ENCODE measurements at places on chromosomes 1 and 21.

- DNase-seq = no peak
These were observed 14.9 kb upstream of the CD55 start for GRCh38 chr1:207306603-207307002.

DNA sequence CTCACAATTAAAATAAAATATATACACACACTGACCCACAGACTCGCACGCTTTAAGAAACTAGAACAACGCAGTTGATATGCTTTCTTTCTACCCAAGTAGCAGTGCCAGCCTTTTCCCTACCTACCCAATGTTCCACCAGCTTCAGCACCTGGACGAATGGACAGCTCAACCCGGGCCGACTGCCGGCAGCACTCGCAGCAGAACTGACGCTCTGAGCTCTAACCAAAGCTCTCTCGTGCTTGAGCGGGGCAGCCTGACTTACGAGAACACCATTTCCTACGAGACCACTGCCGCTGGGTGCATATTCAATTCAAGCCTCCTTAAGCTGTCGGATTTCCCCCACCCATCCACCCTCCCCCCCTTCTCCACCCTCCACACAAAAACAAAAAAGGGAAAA lies 127.4 kb upstream of the DPYD start:
- DNase-seq = peak; percentile 39

GRCh38 chr1:55262822-55263221 lies 47.7 kb upstream of the USP24 start:
- DNase-seq = no peak

- DNase-seq = no peak
These were observed 121.0 kb upstream of the CXADR start for GRCh38 chr21:17391811-17392340.

DNA sequence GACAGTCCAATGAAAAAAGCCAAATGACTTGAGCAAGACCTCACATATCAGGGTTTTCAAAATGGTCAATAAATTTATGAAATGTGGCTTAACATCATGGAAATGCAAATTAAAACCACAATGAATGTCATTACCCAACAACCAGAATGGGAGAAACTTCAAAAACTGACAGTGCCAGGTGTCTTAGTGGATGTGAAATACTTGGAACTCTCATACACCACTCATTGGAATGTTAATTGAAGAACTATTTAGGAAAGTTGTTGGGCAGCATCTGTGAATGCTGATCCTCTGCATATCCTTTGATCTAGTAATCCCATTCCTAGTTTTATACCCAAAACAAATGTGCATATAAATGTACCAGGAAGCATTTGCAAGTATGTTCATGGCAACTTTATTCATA lies 19.2 kb upstream of the BACH1 start:
- no peak for DNase-seq

DNA sequence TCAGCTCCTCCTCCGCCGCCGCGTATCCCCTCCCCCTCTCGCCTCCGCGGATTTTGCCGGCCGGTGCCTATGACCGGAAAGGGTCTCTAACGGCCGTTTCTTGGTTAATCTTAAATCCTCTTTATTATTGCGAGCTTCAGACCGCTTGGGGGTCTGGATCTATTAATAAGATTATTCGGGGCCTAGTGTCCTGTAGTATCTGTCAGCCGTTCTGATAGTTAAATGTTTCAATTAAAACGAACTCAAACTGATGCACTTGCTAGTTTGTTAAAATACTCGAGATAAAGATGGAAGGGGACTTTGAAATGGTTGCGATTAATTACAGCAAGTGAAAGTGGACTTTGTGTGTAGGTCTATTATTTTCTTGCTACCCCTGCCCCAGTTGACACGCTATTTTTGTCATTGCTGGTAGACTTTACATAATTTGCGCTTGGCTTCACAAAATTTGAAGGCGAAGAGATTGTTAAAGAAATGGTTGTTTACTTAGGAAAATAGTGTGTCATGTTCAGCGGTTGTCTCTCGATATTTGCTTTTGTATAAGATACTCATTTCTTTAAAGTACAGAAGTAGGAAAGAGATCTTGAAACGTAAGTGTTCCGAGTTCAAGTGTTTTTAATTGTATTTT lies 779 bp downstream of the SON start:
- peak; percentile 41 for DNase-seq

DNA sequence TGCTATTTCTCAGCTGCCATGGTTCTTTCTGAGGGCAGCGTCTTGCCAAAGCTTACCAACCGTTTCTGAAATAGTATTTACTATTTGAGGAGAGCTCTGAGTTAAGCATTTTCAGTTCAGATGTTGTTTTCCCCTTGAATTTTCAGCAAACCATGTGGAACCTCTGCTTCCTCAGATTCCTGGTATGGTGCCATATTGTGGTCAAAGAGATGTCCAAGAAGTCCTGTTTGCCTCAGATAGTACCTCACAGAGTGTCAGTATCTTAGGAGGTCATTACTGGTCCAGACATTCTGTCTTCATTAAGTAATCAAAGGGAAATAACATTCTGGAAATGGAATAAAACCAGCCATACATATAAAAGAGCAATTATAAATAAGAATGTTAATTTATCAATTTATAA lies 36.6 kb downstream of the VANGL2 start:
- no peak for DNase-seq

DNA sequence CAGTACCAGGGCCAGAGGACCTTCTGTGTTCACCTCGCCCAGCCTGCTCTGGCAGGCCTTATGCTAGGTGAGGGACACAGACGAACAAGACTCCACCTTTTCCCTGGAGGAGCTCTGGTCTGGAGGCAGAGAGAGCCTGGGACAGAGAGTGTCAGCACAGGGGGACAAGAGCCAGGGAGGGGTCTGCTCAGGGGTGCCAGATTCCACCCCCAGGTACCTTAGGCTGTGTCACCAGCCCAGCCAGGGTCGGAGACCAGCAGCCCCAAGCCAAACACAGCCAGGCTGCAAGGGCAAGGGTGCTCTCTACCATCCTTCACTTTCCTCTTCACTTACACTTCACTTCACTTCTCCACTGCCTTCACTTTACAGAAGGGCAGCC lies 4.3 kb upstream of the LRP8 start:
- DNase-seq = no peak

DNA sequence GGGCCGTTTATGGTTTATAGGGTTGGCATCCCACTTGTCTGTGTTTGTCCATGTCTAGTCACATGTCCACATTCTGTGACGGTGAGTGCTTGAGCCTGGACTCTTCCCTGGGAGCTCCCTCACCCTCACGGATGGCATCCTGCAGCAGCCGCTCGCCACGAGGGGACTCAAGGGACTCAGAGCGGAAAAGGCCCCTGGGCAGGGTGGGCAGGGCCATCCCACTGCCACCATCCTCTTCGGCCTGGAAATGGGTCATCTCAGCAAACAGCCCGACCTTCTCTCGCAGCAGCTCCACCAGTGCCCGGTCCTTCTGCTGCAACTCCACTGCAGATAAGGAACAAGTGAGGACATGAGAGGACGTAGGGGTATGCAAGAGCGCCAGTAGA lies 11.1 kb downstream of the RXFP4 start:
- no peak for DNase-seq

GRCh38 chr1:109671067-109671466 lies 3.2 kb downstream of the GSTM2 start:
- no peak for DNase-seq

DNA sequence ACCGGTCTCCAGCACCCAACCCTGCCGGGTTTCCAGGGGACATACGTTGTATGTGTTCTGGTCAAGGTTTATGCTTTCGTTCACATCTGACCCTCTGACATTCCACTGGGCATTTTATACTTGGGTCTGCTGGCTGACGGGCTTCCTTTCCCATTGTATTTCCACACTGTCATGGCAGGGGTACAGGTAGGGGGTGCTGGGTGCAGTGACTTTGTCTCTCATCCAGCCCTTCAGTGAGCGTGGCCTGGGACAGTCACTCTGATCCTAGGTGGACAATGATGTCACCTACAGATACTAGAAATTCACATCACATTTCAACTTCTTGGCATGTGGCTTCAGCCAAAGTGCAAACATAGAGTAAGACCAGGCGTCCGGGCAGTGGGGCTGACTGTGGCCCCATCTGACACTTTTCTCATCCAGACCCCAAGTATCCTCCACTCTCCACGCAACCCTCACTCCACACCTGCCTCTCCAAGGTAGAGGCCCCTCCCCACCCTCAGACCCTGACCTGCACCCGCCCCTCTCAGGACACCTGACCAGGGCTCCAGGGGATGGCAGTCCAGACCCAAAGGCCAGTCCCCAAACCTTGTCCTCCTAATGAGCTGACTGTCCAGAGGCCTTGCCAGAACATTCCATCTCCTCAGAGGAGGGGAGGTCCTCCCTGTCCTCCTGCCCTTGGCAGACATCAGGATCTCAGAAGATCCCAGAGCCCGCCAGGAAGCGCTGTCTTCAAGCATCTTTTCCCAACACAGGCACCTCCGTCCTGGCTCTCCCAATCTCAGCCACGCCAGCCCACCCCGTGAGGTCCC lies 743 bp upstream of the KRTAP10-10 start:
- no peak for DNase-seq

GRCh38 chr1:203048555-203049051 lies 22.3 kb downstream of the PPFIA4 start:
- no peak for DNase-seq

DNA sequence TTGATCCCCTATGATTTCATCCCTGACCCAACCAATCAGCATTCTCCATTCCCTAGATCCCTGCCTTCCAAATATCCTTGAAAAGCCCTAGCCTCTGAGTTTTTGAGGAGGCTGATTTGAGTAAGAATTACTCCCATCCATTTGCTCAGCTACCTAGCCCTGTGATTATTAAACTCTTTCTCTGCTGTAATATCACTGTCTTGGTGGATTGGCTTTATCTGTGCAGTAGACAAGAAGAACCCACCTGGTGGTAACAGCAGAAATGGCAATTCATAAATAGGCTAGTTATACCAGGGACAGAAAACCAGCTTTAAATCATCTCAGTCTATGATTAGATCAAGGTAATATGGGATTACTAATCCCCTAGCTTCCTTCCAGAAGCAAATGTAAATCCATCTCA lies 13.0 kb downstream of the IL20 start:
- DNase-seq = no peak

- no peak for DNase-seq
These were observed 1.7 kb upstream of the KRTAP11-1 start for GRCh38 chr21:30882866-30883597.

All from stimulated activated CD8-positive, alpha-beta memory T cell treated with anti-CD3 and anti-CD28 coated beads, Interleukin-4, amount 100 ng/mL, for 4 hours (primary cell).